ENCODE measurements at places on chromosomes 1 and 21.

DNA sequence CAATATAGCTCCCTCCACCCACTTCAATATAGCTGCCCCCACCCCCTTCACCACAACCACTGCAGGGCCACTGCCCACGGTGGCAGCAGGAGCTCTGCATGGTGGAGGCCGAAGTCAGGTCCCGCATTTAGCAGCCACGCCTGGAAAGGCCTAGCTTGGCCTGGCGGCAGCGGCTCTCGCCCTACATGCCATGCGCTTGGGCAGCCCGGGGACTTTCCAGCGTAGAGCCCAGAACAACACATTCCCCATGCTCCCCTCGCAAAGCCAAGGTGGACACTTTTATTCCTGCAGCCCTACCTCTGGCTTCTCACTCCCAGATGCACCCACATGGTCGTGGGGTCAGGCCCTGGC, 37.1 kb downstream of the LHX4 start:
- no peak for DNase-seq

DNA sequence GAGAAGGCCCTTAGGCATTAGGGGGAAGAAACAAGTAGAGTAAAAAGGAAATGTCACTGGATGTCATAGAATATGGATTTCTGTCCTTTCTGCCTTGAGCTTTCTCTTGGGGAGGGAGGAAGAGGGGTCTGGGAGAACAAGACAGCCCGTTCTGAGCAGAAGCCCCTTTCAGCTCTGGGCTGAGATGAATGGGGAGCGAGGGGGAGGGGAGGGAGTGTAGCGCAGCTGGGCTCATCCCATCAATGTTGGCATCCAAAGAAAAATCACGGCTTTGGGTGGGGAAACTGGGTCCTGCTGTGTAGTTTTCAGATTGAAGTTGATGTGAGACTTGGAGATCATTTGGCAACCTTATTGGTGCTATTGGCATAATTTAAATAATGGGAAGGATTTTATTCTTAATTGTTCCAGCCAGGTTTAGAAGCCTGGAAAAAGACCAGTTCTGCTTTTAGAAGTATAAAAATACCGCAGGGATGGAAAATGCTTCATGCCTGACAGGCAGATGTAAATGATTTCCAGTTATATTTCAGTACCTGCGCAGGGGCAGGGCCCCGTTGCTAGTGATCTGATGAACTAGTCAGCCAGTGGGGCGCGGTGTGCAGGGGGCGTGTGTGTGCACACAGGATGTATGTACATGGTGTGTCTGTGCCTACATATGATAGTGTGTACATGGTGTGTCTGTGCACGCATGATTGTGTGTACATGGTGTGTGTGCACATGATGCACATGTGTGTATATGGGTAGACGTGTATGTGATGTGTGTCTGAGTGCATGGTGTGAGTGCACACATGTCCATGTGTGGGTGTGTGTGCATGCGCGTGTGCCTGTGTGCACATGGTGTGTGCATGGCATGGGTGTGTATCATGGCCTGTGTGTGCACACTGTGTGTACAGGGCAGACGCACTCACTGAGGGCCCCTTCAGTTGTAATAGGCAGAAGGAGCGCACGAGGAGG, 36.0 kb downstream of the ABCG1 start:
- no peak for DNase-seq

- DNase-seq = no peak
Measured at GRCh38 chr1:155181371-155182051, 7.9 kb downstream of the TRIM46 start.

DNA sequence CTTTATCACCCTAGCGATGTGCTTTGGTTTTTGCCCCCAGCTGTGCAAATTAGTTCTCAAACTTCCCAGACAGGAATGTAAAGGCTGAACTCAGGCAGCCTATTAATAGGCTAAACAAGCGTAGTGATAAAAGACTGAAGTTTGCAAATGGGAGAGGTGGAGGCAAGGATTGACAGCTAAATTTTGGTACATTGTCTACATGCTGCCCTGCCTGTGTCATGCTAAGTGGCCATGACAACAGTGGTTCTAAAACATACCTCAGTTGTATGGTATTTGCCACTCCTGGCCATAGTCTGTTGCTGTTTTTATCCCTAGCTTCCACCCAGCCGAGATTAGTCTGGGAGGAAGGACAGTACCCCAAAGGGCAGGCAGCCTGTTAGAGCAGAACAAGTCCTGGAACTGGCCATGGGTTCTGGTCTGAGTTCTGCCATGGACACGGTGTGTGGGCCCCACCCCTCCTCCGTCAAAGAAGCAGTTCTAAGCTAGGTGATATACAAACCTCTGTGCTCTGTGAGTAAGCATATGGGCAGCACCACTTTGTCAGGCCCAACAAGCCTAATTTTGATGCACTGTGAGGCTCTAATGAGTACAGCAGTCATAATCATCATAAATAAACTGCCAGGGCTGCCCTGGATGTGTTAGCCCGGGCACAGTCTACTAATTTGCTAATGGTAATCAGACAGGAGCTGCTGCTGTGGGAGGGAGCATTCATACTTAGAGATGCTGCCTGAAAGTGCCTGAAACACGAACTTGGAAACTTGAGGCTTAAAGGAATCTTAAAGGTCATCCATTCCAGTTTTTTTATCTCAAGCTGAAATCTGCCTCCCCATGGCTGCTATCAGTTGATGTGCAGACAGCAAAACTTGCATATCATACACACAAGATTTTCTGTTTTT, 177.1 kb downstream of the HHAT start:
- DNase-seq = no peak

GRCh38 chr1:41420351-41420750, 59.1 kb downstream of the FOXO6 start:
- no peak for DNase-seq

All from activated CD4-positive, alpha-beta T cell treated with anti-CD3 and anti-CD28 coated beads for 24 hours (primary cell).